ENCODE measurements at places on chromosomes 7 and 10.

DNA sequence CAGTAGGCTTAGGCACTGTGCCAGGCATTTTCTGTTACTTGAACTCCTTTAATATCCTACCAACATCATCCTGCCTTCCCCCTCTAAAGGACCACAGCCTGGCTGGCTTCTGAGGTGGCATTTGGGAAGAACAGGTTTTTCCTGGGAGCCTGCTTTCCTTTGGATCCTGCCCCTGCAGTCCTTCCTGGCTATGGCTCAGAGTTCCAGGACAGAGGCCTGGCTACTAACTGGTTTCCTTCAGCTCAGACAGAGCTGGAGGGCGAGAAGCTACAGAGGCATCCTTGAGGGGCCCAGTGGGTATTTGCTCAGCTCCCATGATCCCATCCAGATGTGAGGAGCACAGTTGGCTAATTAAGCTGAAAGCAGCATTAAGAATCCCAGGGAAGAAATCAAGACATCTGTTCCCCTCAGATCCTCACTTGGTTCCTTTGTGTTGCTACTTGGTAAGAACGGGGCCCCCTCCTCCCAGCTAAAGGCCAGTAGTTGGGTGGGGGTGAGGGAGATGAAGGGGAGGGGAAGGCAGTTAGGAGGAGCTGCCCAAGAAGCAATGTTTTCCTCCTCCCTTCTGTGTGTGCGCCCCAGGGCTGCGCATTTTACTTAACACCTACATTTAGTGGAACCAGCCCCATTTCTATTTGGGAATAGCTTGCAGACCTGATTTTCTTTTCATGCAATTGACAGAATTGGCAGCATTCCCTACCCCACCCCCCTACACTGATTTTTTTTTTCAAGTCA lies 142.6 kb upstream of the SORCS3 start:
- DNase-seq, result no peak

GRCh38 chr10:47277352-47278151 lies 22.4 kb upstream of the GDF10 start:
- no peak for DNase-seq

GRCh38 chr10:113459626-113460280 lies 93.1 kb upstream of the HABP2 start:
- no peak for DNase-seq

GRCh38 chr10:131997366-131998049 lies 15.8 kb upstream of the BNIP3 start:
- DNase-seq, result no peak

Measured in A172 (cell line).